ENCODE measurements at places on chromosomes 13 and 19.
A peak's percentile ranks its signal among the peaks of the same experiment; 100 is the strongest.

GRCh38 chr13:73215823-73216222, 157.0 kb downstream of the KLF5 start:
- DNase-seq: no peak

DNA sequence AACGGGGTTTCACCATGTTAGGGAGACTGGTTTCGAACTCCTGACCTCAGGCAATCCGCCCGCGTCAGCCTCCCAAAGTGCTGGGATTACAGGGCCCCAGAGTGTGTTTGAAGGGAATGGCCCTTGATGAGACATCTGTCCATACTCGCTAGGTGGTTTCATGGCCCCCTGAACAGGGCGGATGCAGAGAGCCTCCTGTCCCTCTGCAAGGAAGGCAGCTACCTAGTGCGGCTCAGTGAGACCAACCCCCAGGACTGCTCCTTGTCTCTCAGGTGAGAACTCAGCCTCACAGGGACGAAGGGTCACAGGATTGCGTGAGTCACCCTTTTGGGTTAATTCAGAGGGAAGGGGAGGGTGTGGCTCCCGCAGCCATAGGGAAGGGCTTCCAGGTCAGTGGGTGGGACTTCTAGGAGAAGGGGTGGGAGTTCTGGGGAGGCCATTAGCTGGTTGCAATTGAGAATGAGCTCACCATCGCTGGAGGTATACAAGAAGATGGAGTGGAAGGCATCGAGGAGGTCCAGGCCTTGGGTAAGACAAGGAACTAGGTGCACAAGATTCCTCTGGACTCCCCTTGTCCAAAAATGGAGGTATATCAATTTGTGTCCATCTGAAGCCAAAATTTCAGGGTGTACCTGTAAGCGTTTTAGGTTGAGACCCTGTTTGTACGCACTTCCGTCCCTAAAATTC, 9.2 kb downstream of the SHD start:
- DNase-seq: no peak

DNA sequence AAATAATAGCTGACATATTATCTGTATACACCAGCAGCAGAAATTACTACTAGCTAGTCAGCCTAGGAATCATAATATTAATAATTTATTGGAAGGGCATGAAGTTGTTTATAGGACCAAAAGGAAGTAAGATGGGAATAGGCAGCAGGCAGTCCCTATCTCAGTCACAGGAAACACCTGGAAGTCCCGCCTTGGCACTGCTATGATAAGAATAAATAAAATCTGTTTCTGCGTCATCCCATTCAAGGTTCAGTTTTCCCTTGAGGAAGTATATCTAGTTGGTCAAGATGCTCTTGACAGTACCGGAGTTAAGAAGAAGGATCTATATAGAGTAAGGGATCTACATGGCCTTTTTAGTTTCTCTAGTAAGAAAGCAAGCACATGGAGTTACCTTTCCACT, 830.8 kb downstream of the DIAPH3 start:
- no peak for DNase-seq

- DNase-seq: no peak
Measured at GRCh38 chr13:98415326-98416070, 161.4 kb downstream of the STK24 start.

- peak; percentile 4 for DNase-seq
Measured at GRCh38 chr19:37362733-37363132, 8.2 kb upstream of the ZNF527 start.

DNA sequence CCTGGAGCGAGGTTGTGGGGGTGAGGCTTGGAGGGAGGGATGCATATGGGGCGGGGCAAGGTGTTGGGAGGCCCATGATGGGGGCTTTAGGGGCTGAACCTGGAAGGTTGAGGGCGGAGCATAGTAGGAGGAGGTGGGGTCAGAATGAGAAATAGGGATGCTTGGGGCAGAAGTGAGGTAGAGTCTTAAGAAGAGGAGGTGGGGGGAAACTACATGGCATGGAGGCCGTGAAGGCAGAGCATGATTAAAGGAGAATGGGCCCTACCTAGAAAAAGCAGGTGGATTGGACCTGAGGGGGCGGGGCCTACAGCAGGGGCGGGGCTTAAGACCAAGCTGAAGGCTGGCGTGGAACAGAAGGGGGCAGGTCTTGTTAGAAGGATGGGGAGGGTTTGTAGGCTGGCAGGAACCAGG, 799 bp downstream of the NR1H2 start:
- DNase-seq: no peak

DNA sequence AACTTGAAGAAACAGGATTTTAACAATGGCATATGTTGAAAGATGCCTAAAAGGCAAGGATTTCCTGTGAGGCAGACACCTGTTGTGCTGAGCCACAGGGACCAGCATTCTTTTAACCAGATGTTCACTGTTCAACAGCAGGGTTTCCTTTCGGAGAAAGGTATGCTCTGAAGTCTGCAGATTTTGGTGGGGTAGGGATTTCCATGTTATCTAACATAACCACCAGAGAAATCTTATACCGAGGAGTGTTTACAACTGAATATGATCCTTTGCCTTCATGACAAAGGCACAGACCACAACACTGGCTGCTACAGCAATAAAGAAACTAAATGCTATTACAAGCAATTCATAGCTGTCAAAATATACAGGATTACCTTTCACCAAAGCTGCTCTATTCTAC, 48.1 kb downstream of the MPHOSPH8 start:
- no peak for DNase-seq

GRCh38 chr13:113411216-113412023, 41.9 kb downstream of the ADPRHL1 start:
- peak; percentile 84 for DNase-seq

Measured in NB4 (cell line).